Foreskin fibroblast (primary cell): ENCODE measurements at places on chromosomes 11 and 22.

GRCh38 chr22:24101966-24102365 is 79.3 kb upstream of the SUSD2 start:
- DNase-seq: peak; percentile 24

GRCh38 chr11:131073167-131073566 is 156.9 kb upstream of the SNX19 start:
- DNase-seq: no peak

GRCh38 chr11:37558619-37559210 is 960.7 kb upstream of the RAG2 start:
- no peak for DNase-seq

DNA sequence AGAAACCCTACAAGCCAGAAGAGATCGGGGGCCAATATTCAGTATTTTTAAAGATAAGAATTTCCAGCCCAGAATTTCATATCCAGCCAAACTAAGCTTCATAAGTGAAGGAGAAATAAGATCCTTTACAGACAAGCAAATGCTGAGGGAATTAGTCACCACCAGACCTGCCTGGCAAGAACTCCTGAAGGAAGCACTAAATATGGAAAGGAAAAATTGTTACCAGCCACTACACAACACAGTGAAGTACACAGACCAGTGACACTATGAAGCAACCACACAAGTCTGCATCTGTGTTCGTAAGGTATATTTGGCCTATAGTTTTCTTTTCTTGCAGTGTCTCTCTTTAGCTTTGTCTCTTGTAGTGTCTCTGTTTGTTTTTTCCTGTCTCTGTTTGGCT is 29.0 kb downstream of the TMEM225 start:
- no peak for DNase-seq

- DNase-seq: no peak
Observed at GRCh38 chr22:45304971-45305370, 4.8 kb upstream of the FAM118A start.

- peak; percentile 99 for DNase-seq
Observed at GRCh38 chr22:45552580-45553350, 50.1 kb downstream of the FBLN1 start.

DNA sequence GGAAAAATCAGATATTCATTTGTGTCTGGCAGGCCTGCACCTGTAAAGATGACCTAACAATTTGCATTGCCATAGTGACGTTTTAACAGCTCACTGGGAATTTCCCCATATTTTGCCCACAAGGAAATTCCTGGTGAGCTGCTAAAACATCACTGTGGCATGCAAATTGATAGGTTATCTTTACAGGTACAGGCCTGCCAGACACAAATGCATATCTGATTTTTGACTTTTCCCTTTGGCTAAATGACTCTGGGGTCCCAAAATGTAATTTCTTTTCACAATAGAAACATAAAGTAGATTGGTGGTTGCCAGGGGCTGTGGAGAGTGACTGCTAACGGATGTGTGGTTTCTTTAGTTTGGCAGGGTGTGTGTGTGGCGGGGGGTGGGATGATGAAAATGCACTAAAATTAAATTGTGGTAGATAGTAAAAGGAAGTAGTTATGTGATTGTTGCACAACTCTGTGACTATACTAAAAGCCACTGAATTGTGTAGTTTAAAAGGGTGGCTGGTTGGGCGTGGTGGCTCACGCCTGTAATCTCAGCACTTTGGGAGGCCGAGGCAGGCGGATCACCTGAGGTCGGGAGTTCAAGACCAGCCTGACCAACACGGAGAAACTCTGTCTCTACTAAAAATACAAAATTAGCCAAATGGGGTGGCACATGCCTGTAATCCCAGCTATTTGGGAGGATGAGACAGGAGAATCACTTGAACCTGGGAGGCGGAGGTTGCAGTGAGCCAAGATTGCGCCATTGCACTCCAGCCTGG is 18.5 kb upstream of the FEZ1 start:
- no peak for DNase-seq

- DNase-seq: no peak
Observed at GRCh38 chr22:45549762-45550378, 47.2 kb downstream of the FBLN1 start.

GRCh38 chr11:65944767-65945166 is 513 bp upstream of the TSGA10IP start:
- DNase-seq: no peak

- DNase-seq: no peak
Observed at GRCh38 chr11:71519546-71519945, 7.5 kb upstream of the KRTAP5-7 start.

DNA sequence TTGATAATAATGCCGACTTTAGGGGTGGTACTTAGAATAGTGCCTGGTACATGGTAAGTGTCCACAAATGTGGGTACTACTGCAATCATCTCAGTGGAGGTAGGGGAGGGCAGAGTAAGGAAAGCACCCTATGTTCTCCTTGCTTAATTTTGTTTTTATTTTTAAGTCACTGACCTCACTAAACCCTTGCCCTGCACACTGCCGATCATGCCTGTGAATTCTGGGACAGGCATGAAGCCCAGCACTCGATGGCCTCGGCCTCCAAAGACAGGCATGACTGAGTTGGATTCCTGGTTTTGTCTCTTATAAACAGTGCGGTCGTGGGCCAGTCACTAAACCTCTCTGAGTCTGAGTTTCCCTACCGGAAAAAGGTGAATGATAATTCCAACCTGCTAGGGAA is 6.9 kb downstream of the LGALS12 start:
- DNase-seq: no peak

DNA sequence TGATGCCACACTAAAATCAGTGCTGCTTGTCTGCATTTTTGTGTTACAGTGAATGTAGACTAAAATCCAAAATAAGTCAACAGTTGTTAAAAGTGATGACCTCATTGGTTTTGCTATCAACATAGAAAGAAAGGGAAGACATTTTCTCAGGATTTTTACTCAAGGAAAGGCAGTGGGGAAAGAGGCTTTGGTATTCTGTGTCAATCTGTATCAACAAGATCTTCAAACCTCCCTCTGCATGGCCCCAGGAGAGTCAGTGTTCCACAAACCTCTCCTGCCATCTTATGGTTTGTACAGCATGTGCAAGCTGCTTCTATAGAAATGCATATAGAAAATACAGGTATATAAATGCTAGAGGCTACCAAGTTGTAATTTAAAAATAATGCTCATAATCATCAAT is 13.8 kb upstream of the OR51M1 start:
- DNase-seq: peak; percentile 87

- DNase-seq: no peak
Observed at GRCh38 chr11:3914805-3915204, 59.3 kb downstream of the STIM1 start.

DNA sequence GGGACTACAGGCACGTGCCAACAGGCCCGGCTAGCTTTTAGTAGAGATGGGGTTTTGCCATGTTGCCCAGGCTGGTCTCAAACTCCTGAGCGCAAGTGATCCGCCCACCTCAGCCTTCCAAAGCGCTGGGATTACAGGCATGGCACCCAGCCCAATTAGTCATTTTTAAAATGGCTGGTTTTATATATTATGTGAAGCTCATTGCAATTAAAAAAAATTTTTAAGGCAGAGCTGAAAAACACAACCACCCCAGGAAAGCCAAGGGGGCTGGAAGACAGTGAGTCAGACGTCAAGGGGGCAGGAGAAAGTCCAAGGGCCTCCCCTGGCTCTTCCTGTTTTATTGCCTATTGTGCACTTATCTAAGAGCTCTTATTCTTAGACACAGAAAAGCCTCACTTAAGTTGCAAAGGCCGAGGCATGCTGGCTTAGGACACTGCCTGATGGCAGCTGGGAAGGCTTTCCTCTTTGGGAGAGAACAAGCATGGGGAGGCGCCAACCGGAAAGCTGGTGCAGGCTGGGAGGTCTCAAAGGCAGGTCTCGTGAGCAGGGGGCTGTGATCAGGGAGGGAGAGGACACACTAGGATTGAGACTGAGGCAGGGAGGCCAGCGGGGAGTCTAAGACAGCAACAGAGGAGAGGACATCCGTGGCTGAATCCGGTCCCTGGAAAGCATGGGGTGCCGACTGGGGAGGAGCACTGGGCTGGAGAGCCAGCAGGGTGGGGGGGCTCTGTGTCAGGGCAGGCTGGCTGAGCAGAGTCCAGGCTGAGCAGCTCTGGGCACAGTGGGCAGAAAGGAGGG is 11.1 kb upstream of the OSM start:
- DNase-seq: peak; percentile 63

DNA sequence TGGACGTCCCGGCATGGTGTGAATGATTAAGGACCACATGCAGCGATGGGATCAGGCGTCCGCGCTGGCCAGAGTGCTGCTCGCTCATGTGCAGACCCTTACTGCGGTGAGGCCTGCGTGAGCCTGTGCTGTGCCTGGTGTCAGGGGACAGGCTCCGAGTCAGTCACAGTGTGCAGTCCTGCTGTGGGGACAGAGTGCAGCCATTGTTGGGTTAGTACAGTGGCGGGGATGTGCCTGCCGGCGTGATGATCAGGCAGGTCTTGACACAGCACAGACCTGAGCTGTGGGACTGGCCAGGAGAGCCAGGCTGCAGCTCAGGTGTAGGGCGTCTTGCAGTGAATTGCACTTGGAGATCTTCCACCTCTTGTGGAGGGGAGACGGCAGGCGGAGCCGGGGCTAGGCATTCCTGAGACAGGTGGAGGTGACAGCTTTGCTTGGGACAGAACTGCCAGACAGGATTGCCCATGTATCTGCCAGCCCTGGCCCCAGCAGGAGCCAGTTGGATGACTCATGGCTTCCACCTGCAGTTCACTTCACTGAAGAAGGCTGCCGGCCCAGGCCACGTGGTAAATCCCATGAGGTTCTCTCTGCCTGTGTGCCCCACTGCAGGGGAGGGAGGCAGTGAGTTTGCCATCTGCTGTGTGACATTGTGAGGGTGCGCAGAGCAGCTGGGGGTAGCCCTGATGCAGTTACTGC is 17.3 kb downstream of the TRMU start:
- DNase-seq: no peak

DNA sequence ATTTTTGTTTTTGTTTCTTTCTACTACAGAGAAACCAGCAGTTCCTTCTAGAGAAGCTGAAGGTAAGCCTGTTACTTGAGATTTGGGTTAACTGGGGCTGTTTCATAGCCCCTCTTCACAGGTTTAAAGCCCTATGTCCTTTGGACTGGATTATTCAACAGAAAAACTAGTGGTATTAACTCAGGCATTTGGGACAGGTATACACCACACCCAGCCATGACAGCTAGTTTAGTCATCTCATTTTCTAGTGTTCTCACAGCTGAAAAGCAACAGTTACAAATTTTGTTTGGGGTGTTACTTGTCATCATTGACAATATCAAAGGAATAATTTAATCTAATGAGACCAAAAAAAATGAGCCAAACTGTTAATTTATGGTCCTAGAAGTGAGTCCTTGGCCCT is 14.0 kb downstream of the LAYN start:
- no peak for DNase-seq

DNA sequence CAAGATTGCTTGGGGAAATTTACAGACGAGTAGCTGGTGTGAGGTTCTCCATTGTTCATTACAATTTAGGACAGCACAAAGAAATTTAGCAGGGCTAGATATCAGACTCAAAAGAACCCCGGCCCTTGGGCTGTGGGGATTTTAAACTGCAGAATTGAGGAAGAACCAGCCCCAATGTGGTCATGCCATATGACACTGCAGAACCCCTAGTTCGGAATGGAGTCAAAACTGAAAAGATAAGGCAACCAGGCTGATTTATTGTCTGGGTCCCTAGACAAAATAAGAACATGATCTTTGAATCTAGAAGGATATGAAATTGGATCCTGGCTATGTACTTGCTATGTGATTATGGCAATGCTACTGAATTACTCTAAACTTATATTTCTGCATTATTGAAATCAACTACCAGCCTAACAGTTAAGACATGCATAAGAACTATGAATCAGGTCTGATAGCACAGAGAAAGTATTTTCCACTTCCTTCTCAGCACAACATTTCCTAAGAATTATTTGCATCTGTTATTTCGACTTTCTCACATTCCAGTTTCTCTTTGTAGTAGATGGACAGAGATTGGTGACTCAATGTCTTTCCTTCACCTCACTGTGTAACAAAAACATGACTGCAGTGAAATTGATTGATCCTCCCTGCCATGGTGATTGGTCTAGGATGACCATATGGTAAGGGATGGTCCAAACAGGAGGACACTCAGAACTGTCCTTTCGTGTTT is 13.2 kb downstream of the MMP3 start:
- peak; percentile 34 for DNase-seq

DNA sequence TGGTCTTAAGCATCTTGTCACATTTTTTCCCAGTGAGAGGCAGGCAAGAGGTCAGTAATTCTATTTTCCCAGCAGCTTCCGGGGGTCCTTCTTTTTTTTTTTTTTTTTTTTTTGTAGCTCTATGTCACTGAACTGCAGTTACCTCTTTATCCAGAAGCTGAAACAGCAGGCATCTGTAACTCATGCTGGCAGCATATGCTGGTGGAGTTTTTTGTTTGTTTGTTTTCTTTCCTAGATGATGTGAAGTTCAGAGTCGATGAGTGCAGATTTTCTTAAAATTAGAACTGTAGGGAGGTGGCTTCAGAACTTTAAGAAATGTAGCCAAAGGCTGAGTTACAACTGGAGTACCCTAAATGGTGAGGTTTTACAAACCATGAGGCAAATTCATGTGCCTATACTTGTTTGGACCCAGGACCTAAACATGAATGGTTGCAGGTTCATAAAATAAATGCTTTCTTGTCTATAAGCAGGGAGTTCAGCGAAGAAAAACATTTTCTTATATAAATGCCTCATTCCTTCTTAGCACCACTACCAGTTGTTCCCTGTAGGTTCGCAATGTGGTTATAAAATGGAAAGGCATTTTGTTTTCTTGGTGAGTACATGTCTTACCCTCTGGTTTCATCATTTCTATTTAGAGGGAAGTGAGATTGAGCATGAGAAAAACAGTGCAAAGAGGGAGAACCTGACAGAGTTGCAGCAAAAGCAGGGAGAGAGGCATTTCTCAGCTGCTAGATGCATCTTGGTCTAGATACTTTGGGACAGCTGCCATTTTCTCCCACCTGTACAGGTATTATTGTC is 84.0 kb downstream of the TRIM44 start:
- no peak for DNase-seq

DNA sequence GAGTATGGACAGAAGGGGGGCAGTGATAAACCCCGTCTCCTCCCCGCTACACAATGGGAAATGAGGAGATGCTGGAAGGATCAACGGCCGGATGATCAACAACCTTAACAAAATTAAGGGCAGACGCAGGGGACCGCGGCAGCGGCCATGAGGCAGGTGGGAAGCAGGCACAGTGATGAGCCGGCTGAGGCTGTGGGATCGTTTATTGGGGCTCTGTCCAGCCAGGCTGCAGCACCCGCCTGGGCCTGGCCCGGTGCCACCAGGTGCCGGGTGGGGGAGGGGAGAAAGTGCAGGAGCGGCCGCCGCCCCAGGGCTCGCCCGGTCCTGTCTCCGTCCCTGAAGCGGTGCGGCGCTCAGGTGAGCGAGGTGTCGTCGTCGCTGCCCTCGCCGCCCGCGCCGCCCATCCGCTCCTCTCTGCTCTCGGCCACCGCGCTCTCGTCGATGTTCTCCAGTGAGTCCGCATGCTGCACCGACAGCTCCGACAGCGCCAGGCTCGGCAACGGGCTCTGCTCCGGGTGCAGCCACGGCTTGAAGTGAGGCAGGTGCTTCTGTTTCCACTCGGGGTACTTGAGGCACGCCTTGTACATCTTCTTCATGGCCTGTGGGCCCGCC is 2.4 kb upstream of the ARAP1 start:
- no peak for DNase-seq
